ENCODE measurements at places on chromosomes 13 and 19.

- no peak for DNase-seq
Observed at GRCh38 chr13:22017226-22017625, 346.4 kb downstream of the FGF9 start.

- no peak for DNase-seq
Observed at GRCh38 chr19:17754634-17755442, 3.6 kb downstream of the FCHO1 start.

GRCh38 chr13:79479882-79480281, 1.1 kb upstream of the NDFIP2 start:
- DNase-seq: no peak

- no peak for DNase-seq
Observed at GRCh38 chr13:59747529-59747928, 416.2 kb downstream of the DIAPH3 start.

- DNase-seq: no peak
Observed at GRCh38 chr19:11587302-11587974, 9.8 kb upstream of the ZNF627 start.

- DNase-seq: peak; percentile 83
Observed at GRCh38 chr19:12788682-12789097, 2.6 kb upstream of the JUNB start.

DNA sequence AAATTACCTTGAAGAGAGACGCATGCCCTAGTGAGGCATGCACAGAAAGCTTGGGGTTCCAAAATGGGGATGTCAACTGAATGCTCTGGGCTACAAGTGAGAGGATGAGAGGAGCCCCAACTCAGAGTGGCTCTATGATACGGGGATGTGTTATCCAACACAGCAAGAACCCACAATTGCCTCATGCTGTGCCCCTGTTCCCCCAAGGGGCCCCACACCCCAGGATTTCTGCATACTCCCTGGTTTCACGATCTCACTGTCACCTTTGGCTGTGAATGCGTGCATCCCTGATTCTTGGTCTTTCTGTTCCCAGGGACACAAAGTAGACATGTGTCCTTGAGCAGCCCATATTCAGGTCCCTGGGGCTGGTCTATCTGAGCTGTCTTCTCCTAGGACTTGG, 29.3 kb downstream of the WDR88 start:
- no peak for DNase-seq

DNA sequence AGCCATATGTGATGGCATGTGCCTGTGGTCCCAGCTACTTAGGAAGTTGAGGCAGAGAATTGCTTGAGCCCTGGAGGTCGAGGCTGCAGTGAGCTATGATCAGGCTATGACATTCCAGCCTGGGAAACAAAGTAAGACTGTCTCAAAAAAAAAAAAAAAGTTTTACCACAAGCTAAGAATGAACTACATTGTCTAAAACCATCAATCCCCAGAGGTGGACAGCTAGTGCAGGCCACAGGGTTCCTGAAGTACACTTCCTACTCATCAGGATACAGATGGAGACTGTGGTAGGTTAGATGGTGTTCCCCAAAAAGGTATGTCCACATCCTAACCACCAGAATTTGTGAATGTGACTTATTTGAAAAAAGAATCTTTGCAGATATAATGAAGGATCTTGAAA, 63.5 kb upstream of the DOCK9 start:
- no peak for DNase-seq

DNA sequence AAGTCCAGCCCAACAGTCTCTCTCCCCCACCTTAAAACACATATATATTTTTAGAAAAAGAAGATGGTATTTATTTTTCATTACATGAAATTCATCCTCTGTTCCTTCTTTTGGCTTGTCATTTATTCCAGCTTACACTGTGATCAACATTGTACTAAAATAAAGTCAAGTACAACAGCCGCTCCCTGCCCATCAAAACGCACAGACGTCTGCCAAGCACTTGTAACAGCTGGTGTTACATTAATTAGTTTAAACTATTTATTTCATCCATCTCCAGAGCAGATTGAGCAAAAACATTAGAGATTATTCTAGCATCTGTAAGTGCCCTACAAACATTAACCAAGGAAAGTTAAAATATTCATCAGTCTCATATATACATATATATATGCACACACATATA, 350.5 kb downstream of the DACH1 start:
- no peak for DNase-seq

Measured in RWPE2 (cell line).